ENCODE measurements at places on chromosomes 3 and 15.

- peak; percentile 86 for DNase-seq
Observed at GRCh38 chr15:41790756-41791546, 16.7 kb downstream of the MAPKBP1 start.

DNA sequence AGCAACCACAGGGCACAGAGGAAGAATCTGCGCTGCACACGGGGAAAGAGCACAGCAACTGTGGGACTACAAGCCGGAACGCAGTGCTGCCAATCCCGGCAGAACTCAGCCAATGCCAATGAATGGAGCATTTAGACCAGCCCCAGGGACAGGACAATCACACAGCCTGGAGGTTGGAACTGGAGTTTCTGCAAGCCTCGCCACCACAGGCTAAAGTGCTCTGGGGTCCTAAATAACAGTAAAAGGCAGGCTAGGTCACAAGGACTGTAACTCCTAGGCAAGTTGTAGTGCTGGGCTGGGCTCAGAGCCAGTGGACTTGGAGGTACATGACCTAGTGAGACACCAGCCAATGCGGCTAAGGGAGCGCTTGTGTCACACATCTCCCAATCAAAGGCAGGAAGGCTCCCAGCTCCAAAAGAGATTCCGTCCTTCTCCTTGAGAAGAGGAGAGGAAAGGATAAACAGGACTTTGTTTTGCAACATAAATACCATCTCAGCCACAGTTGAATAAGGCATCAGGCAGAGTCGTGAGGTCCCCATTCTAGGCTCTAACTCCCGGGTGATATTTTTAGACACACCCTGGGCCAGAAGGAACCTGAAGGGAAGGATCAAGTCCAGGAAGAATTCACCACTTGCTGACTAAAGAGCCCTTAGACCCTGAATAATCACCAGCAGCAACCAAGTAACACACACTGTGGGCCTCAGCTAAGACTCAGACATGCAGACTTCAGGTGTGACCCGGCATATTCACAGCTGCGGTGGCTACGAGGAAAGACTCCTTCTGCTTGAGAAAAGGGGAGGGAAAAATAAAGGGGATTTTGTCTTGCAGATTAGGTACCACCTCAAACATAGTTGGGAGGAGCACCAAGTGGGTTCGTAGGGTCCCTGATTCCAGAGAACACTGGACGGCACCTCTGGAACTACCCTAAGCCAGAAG is 85.5 kb upstream of the XXYLT1 start:
- DNase-seq: no peak

DNA sequence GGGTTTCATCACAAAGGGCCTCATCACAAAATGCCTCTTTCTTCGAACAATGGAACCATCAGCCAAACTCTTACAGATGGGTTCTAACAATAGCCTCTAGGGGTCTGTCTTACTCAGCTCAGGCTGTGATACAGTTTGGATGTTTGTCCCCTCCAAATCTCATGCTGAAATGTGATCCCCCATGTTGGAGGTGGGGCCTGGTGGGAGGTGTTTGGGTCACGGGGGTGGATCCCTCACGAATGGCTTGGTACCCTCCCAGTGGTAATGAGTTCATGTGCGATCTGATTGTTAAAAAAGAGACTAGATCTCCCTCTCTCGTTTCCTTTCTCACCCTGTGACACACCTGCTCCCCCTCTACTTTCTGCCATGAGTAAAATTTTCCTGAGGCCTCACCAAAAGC is 47.9 kb upstream of the LIPC start:
- no peak for DNase-seq

DNA sequence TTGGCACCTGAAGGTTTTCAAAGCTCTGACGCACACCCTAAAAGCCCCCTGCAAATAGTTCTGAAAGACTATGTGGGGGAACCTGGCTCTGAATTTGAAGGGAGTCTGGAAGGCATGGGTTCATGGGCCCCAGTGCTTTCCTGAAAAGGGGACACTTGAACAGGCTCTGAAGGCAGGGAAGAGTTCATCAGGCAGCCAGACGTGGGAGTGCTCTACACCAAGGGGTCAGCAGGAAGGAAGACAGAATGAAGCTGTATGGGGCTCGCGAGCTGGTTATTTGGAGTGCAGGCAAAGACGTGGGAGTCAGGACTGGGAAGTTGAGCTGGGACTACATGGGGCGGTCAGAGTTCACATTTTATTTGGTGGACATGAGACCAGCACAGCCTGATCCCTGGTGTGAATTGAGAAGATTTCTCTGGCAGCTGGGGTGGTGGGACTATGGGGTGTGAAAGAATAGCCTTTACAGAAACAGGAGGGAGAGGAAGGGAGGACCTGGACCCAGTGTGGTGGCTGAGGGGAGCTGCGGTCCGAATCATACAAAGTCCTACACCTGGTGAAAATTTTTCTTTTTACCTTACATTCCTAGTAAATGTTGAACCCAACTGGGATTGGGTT is 12.6 kb downstream of the ABHD6 start:
- DNase-seq: no peak

GRCh38 chr3:57738391-57738790 is 17.7 kb upstream of the SLMAP start:
- no peak for DNase-seq
